CD4-positive, alpha-beta T cell treated with Interleukin-10 for 1 hour (primary cell): ENCODE measurements at places on chromosomes 13 and 19.

DNA sequence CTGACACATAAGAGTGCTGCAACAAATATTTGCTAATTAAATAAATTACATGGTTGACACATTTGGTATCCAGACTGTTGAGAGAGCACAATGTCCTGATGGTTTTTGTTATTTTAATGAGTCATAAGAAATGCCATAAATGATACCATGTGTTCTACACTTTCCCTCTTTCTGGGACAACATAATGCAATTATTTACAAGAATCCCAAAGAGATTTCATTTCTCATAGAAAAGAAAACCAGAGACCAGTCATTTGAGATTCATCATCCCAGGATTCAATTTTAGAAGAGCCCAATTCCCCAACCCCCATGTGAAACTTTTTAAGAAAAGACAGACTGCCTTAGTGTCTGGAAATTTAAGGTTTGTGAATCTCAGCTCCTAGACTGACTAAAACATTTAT lies 399.6 kb downstream of the DCT start:
- DNase-seq, result no peak

DNA sequence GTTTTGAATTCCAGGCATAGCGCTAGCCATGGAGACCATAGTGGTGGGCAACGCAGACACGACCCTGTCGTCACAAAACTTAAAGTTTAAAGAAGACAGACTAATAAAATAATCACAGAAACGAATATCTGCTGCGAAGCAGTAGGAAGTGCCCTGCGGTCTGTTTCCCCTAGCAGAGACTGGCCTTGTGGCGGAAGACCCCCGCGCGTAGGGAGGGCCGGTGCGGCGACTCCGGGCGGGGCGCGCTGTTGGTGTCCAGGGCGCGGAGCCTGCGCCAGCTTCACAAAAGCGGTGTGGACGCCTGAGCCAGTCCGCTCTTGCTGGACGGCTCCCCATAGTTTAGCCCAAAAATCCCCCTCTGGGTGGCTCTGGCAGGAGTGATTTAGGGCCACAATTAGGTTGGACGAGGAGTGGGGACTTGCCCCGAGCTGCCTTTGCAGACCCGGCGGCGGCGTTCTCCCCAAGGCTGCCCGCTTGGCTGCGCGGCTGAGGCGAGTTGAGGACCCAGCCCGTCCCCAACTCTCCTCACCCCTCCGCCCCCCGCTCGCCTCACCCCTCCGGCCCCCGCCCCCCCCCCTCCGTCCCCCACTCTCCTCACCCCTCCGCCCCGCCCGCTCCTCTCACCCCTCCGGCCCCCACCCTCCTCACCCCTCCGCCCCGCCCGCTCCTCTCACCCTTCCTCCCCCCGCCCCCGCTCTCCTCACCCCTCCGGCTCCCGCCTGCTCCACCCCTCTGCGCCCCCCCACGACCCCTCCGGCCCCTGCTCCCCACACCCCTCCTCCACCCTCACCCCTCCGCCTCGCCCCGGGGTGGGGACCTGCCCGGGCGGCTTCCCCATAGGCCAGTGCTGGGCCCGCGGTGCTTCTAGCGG lies 14.2 kb upstream of the LATS2 start:
- DNase-seq, result peak; percentile 17

DNA sequence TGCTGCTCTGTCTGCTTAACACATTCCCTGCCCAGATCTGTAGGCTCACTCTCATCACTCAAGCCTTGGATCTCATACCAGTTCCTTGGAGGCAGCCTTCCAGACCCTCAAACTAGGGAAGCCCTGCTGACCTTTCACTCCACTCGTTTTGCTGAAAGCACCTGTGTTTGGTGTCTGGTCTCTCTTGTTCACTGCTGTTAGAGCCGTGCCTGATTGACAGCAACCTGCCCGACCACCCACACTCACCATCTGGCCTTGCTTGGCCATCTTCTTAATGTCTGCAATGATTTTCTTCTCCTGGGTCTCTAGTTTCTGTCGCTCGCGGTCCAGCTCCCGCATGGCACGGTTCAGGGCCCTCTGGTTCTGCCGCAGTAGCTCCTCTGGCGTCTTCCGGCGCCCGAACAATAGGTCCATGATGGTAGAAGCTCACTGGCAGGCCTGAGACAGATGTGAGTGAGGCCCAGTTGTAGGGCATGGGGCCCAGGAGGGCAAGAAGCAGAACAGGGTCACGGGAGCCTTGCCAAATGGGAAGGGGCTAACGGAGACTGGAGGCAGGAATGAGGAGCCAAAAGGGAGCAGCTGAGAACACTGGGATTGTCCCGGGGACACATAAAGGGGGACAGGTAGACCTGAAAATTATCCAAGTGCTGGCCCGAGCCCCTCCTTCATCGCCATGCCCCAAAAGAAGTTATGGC lies 959 bp downstream of the CHMP2A start:
- DNase-seq, result no peak

GRCh38 chr19:41575998-41576397 lies at the start of gene CEACAM21:
Gene CEACAM21 (plus strand): TSS chr19:41576166. CDS start chr19:41576275, 109 bp downstream.
- peak; percentile 61 for DNase-seq

GRCh38 chr13:109869312-109870237 lies 83.2 kb upstream of the IRS2 start:
- no peak for DNase-seq

- DNase-seq, result no peak
Observed at GRCh38 chr13:27635266-27635665, 13.6 kb downstream of the POLR1D start.

GRCh38 chr13:44393391-44393790 lies 19.8 kb downstream of the SERP2 start:
- DNase-seq, result no peak

- no peak for DNase-seq
Observed at GRCh38 chr13:29427937-29428309, 167.6 kb downstream of the SLC7A1 start.

DNA sequence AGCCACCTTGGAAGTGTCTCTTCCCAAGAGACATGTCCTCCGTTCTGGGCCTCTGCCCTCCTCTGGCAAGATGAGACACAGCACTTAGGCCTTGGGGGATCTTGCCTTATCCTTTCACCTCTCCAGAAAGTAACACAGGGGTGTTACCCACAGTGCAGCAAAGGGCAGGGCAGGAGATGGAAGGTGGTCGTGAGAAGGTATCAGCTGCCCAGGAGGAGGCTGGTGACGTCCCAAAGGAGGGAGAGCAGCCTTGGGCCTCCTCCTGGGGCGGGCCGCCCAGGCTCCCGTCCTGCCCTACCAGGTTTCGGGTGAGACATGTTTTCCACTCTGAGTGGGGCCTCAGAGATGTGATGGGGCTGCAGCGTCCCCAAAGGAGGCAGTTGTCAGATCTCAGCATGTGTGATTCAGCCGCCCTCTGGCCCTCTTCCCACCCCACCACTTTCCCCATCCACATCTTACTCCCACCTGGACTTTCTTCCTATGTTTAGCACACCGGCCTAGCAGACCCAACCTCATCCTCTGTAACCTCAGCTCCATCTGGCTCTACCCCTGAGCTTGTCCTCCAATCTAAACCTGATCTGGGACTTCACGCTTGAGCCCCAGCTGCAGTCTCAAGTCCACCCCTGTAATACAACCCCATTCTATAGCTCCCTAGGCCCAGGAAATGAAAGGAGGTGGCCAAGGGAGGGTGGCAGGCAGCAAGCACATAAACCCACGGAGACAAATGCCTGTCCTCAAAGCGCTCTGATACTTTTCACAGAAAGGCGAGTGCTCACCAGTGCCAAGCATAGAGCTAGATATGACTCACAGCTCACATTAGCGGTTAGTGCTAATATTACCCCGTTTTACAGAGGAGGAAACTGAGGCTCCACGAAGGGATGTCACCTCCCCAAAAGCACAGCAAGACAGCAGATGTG lies 9.3 kb downstream of the POU2F2 start:
- DNase-seq, result peak; percentile 39

DNA sequence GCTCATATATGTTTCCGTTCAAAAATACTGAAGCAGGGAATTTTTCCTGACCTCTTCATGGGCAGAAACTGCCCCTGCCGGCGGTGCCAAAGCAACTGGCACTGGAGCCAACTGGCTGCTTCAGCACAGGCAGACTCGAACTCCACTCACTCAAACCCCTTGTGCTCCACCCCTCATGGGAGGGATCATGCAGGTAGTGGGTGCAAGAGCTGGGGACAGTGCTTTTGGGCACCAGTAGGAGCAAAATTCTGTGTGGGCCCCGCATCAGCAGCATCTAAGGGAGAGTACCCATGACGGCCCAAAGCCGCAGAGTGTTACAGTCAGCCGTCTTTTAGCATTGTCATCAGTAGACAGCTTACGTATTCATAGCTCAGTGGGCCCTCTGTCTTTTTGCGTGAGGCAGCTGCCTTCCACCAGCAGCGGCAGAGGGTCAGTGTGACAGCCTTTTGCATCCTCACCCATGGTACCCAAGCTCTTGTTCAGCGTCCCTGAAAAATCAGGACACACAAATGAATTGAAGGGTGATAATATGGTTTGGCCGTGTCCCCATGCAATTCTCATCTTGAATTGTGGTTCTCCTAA lies 393.8 kb downstream of the SLITRK6 start:
- DNase-seq, result no peak

- DNase-seq, result peak; percentile 38
Observed at GRCh38 chr19:35828692-35829301, 16.2 kb upstream of the PRODH2 start.

DNA sequence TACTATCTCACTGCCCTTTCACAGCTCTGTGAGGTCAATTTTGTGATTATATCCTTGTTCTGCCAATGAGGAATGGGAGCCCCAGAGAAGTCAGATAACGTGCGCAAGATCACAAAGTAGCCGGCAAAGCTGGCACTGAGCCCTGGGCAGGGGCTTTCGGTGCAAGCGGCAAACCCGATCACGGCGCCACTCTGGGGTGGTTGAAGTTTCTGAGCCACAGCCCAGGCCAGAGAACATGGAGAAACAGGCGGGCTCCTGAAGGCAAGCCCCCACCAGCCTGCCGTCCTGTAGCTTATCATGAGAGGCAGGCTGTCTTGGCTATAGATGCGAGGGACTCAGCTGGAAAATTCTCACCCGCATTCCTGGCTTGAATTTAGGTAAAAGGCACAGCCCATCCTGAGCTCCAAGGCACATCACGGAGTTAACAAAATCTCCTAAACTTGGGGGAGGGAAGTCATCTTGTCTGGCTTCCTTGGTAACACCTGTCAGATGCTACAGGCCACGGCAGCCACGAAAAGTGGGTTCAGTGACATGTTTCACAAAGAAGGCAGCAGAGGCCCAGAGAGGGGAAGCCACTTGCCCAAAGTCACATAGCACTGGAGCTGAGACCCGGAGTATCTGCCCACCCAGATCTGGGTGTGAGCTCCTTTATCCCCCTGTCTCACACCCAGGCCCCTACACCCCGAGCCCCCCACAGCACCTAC lies 12.5 kb downstream of the TNNT1 start:
- no peak for DNase-seq

- DNase-seq, result no peak
Observed at GRCh38 chr13:87538366-87539052, 132.7 kb upstream of the SLITRK5 start.

DNA sequence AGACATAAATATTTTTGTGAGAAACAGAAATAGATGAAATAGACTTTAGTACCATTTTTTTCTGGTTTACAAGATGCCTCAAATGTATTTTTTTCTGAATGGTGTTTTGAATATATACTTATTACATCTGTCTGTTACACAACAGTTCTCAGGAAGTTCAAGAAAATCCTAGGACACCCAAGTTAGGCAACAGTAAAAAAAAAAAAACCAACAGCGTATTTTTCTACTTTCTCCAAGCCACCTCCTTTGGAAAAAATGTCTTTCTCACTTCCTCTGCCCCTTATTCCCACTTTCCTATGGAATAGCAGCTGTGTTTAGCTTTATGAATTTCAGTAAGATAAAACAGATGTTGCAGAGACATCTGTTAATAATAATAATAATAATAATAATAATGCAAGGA lies 489.6 kb upstream of the KLF12 start:
- no peak for DNase-seq

GRCh38 chr13:86569974-86570373 lies 770.8 kb upstream of the SLITRK6 start:
- no peak for DNase-seq

GRCh38 chr19:3547301-3547731 lies 8.3 kb downstream of the TEKTIP1 start:
- peak; percentile 32 for DNase-seq

- DNase-seq, result no peak
Observed at GRCh38 chr19:30621326-30621920, 249.2 kb downstream of the ZNF536 start.

GRCh38 chr13:89097994-89098393 lies 1426.8 kb downstream of the SLITRK5 start:
- DNase-seq, result no peak

DNA sequence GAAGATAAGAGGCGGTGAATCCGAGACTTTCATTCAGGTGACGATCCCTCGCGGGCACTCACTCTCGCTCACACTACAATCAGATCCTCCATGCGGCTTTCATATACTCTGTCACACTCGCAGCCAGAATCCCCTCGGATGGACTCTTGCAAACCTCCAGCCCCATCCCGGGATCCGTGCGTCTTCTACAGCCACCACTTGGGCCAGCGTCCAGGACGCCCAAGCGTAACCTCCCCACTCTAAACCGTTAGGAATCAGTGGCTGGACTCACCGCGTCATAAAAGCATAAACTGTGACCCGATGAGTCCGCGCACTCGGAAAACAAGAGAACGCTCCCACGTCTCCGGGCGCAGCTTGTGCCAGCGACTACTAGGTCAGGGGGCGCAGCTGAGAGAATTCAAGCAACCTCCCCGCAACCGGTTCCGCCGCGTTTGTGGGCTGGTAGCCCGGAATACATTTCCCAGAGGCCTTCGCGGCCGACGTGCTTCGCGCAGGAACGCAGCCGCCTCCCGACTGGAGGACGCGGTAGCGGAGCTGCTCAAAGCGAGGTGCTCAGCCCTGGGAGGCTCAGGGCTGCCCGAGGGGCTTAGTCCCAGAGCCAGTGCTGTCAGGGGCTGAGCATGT lies 27.6 kb downstream of the ZNF607 start:
- peak; percentile 84 for DNase-seq

DNA sequence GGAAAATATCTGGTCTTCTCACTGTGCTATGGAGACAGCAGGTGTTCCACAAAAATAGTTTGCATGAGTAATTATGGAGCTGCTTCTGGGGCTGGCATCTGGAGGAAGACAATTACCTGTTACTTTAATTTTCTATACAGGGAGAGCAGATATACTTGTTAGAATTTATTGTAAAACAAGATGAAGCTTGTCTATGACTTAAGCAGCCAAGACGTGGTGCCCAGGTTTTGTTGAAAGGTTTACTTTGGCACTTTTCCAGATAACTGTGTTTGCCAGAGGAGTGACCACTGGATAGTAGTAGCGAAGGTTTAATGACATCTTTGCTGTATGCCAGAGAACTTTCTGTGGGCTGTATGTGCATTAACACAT lies 134.5 kb upstream of the KL start:
- no peak for DNase-seq

GRCh38 chr13:71877256-71877653 lies 10.3 kb upstream of the DACH1 start:
- DNase-seq, result no peak

DNA sequence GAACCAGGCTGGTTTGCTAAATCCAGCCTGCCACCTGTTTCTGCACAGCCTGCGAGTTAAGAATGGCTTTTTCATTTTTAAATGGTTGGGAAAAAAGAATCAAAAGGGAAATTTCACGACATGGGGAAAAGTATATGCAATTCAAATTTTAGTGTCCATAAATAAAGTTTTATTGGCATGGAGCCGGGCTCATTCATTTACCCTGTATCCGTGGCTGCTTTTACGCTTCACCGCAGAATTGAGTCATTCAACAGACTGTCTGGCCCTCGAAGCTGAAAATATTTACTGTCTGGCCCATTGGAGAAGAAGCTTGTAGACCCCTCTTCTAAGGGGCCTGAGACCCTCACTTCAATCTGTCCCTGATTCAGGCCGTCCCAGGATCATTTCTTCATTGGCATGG lies 26.1 kb downstream of the IER2 start:
- no peak for DNase-seq
